Placental pericyte (primary cell): ENCODE measurements at places on chromosomes 3 and 15. TPM values are rescaled to one million over a fixed set of nuclear protein-coding genes. Genes with fewer than 3 reads are reported as not detected.

TGM5 gene
- not detected in 2 replicates for total RNA-seq

SLC27A2 gene
- 0.66 TPM in 1 of 2 replicates, not detected in the other for total RNA-seq

IQCH gene
- total RNA-seq, result 1.5 and 1.9 TPM in 2 replicates

GP9 gene
- total RNA-seq, result not detected in 2 replicates

MESP2 gene
- 0.29 TPM in 1 of 2 replicates, not detected in the other for total RNA-seq

C3orf49 gene
- not detected in 2 replicates for total RNA-seq

ATP8B4 gene
- 2.7 and 5.3 TPM in 2 replicates for total RNA-seq

HIGD2B gene
- not detected in 2 replicates for total RNA-seq

APOD gene
- 1.3 and 2.0 TPM in 2 replicates for total RNA-seq

P2RY1 gene
- total RNA-seq, result under 0.01 and 0.43 TPM in 2 replicates

TGM4 gene
- total RNA-seq, result not detected in 2 replicates

ZBBX gene
- total RNA-seq, result not detected in 2 replicates

CACNA1D gene
- under 0.01 TPM in 2 replicates for total RNA-seq

EFCC1 gene
- total RNA-seq, result under 0.01 and 0.86 TPM in 2 replicates

ZCWPW2 gene
- total RNA-seq, result 0.66 and 0.72 TPM in 2 replicates

SV2B gene
- under 0.01 TPM in 1 of 2 replicates, not detected in the other for total RNA-seq

PLSCR4 gene
- total RNA-seq, result 8.4 and 23.4 TPM in 2 replicates

PIF1 gene
- 2.6 and 23.6 TPM in 2 replicates for total RNA-seq

CHRNA5 gene
- total RNA-seq, result 0.66 and 2.0 TPM in 2 replicates

BCL2A1 gene
- 0.44 and 1.3 TPM in 2 replicates for total RNA-seq

RTP1 gene
- not detected in 2 replicates for total RNA-seq

XIRP1 gene
- 0.14 TPM in 1 of 2 replicates, not detected in the other for total RNA-seq

VWA5B2 gene
- not detected in 2 replicates for total RNA-seq
